Stimulated activated CD8-positive, alpha-beta memory T cell treated with anti-CD3 and anti-CD28 coated beads, Interleukin-7, amount 100 ng/mL, for 24 hours (primary cell): ENCODE measurements at places on chromosomes 11 and 22.

GRCh38 chr11:110112457-110112856 is 19.3 kb downstream of the ZC3H12C start:
- no peak for DNase-seq

DNA sequence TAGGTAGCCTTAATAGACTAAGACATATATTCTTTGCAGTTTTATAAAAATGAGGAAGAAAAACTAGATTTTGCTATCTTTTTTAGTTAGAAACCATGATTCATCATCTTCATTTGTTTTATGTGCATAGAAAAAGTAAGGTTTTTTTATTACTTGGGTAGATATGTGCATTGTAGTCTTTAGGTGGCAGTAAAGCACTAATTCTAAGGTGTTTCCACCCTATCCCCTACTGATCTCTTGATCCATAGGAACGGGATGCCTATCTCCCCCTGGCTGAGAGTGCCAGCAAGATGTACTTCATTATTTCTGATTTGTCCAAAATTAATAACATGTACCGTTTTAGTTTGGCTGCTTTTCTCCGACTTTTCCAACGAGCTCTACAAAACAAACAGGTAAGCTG is 148.1 kb downstream of the DYNC2H1 start:
- DNase-seq = no peak

- DNase-seq = no peak
Measured at GRCh38 chr11:80533463-80533862, 1092.6 kb upstream of the TENM4 start.

DNA sequence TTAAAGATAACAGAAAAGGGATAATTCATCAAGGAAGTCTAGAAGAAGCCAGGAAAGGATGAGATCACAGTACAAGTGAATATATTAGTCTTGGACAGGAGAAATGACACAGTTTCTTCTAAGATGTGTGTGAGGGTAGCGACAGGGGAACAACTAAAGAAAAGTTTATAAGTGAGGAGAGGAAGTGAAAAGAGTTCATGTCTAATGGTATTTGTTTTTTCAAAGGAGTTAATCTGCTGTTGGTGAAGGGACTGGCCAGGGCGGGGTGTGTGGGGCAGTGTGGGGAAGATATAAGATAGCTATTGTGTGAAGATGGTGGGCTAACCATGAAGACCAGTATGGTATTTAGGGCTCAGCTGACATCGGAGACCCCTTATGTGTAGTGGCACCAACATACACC is 7.6 kb upstream of the PPFIBP2 start:
- DNase-seq = no peak

DNA sequence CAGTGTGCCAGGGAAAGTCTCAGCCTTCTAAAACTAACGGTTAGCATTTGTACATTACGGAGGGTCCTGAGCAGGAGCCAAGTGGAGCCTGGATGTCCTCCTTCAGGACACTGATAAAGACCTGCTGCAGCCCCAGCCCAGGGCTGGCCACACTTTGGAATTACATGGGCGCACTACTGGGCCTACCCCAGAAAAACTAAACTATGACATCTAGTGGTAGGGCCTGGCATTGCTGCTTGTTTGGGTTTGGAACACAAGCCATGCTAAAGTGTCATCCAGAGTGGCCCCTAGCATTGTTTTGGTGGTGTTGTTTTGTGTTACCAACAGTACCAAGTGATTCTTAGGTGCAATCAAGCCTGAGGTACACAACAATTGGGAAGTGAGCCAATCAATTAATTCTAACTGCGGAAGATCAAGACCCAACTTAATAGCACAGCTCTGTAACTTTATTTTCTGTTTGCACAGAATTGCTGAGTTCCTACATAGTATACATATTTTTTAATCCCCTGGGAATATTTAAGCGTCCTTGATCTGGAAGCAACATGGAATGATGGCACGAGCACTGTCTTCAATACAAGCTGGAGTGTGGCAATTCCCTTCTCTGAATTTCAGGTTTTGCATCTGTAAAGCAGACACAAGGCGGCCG is 340.7 kb downstream of the LARGE1 start:
- DNase-seq = peak; percentile 3

DNA sequence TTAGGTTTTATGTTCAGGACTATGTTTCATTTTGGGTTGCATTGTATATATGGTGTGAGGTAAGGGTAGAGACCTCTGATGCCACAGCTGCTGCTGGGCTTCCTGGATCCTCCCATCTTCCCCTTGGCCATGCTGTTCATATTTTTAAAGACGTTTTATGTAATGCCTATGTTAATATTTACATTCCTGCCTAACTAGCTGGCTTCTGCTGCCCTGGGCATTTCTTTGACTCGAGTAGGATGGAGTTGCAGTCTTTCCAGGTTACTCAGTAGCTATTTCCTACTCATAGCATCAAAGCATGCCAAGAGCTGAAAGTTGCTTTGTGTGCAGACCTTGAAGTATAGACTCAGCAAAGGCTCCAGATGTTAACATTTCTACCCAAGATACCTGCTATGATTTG is 220.5 kb upstream of the CADM1 start:
- no peak for DNase-seq

- DNase-seq = no peak
Measured at GRCh38 chr11:6431861-6432260, 8.9 kb downstream of the HPX start.

- no peak for DNase-seq
Measured at GRCh38 chr11:3036419-3036818, 20.8 kb downstream of the CARS1 start.

DNA sequence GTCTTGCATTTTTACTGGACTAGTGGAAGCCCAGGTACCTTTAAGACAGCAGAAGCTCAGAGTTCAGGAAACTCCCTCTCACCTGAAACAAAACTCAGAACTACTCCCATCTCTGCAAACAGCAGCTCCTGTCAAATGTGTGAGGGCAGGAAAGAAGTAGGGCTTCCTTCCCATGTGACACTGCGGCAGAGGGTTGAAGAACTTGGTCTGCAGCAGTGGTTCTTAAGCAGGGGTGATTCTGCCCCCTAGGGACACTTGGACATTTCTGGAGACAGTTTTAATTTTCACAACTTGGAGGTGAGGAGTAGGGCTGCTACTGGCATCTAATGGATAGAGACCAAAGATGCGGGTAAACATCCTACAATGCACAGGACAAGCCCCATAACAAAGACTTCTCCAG is 63.4 kb downstream of the RCN1 start:
- no peak for DNase-seq

DNA sequence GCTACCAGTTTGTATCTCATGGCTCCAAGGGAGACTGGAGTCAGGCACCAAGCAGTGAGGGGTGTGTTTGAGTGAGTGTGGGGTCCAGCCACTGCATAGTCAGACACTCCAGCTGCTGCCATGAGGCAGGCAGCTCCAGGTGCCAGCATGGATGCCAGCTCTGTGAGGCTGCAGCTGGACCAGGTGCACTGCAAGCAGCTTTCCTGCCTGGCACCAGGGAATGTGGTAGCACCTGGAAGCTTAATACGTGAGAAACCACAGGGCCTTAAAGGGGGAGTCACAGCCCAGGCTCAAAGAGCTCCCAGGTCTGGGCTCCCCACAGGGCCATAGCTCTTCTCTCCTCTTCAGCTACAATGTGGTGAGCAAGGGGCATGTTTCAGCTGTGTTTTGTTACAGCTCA is 817.8 kb upstream of the LUZP2 start:
- DNase-seq = no peak

DNA sequence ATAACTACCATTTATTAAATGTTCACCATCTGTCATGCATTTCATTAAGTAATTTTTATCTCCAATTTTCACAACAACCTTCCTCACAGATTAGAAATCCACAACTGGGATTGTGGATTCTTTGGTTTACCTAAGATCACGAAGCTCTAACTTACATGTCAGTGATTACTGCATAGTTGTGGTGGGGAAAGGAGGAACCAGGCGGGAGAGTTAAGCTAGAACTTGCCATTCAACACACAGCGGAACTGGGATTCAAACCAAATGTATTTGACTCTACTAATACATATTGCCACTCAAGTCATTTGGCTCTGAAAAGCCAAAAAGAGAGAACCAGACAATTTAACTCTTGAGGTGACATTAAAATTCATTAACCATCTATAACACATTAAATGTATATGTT is 10.4 kb upstream of the LAYN start:
- DNase-seq = no peak

GRCh38 chr22:48268293-48268692 is 1505.8 kb downstream of the TBC1D22A start:
- DNase-seq = no peak

DNA sequence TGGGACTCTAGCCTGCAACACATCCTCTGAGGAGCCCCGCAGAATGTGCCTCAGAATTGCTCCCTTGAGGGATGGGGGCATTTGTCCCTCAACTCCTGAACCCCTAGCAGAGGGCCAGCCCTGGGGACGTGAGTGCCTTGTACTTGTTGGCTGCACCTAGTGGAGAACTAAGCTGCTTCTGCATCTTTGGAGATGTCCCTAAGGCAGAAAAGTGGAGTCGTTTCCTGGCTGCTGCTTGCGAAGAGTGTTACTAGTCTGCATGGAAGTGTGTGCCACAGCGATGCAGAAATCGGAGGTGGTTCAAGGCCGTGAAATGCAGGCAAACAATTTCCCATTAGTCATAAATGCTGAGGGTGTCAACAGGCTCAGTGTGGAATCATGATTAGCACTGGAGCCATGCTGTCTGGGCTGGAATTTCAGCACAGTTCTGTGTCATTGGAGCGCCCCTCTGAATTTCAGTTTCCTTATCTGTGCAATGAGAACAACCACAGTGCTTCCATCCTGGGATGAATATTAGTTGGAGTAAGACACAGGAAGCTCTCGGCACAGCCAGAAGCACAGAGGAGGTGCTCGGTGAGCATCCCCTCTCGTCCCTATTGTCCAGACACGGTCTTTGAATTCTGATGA is 56.5 kb downstream of the MIAT start:
- no peak for DNase-seq

GRCh38 chr11:122584670-122585069 is 70.9 kb upstream of the UBASH3B start:
- no peak for DNase-seq

DNA sequence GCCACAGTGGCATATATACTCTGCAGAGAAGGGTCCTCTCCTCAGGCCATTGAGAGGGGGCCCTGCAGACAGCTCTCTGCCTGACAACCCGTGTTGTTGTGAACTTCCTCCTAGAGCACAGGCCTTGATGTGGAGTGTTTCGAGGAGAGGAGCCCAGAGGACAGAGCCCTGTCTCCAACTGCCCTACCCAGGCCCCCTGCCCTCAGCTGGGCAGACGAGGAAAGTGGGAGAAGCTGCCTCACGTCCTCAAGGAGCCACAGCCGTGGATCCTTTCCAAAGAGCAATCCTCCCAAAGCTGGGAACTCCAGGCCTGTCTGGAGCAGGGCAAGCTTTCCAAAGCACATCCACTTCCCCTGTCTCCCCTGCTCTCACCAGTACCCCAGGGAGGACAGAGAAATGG is 10.7 kb downstream of the LMO1 start:
- no peak for DNase-seq

- no peak for DNase-seq
Measured at GRCh38 chr11:7577291-7578190, 63.7 kb downstream of the PPFIBP2 start.

DNA sequence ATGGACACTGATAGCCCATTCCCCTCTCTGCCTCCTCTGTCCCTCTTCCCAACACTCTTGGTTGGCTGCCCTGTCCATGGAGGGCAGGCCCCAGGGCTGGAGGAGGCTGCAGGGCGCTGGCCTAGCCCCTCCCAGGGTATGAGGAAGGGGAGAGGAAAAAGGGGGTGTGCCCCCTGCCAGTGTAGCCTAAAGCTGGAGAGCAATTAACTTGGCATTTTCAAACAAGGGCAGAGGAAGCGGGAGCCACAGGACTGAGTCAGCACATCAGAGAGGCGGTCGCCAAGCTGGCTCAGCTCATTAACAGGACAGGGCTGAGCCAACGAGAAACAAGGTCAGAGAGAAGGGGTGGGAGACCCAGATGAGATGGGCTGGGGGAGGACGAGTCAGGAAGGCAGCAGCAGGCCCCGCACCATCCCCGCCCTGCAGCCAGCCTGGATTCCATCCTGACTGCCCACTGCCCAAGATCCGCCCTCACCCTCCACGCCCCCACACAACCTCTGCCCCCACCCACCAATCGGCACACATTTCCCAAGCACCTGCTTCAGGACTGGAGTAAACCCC is 76.3 kb downstream of the BUD13 start:
- no peak for DNase-seq

DNA sequence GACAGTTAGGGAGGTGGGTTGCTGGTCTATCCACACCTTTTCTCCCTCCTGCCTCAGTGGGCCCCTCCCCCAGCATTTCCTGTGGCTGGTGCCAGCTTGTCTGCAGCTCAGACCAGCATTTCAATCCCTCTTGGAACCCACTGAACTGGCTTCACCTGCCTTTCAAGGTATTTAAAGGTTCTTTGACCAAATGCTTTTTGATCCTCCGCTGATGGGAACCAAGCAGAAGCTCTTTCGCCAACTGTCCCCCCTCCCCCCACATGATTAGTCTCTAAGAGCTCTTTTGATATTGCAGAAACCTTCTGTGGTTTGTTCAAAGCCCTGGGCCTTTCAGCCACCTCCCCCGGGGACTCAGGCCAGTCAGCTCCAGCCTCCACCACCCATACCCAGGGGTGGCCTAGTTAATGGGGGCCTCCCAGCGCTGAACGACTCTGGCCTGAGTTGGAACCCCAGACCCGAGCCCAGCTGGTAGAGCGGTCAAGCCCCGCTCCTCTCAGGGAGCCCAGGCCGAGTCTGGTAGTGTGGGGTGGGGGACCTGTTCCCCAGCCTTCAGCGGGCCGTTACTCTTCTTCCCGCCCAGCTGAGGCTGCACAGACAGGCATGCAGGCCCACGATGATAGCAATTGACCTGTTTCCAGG is 6.0 kb upstream of the SYT7 start:
- no peak for DNase-seq

- no peak for DNase-seq
Measured at GRCh38 chr11:120086651-120087050, 51.3 kb downstream of the TRIM29 start.

DNA sequence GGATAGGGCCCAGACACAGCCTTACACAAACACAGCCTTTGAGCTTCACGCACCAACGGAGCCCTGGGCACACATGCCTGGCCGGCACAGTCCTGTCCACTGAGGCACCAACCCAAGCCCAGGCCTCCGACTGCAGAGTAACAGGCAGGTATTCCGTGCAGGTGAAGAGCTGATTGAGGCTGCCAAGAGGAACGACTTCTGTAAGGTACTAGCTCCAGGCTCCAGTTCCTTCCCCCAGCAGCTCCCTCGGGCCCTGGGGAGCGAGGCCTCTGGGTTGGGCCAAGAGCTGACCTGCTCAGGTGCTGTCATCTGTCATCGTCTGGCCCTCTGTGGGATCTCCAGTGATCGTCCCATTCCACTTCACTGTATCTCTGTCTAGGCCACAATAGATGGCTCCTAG is 3.2 kb upstream of the MDK start:
- DNase-seq = no peak
